Activated naive CD4-positive, alpha-beta T cell treated with Interleukin-2 at 50 U/mL for 16 hours (primary cell): ENCODE measurements at places on chromosomes 4 and X.
A peak's percentile ranks its signal among the peaks of the same experiment; 100 is the strongest.

DNA sequence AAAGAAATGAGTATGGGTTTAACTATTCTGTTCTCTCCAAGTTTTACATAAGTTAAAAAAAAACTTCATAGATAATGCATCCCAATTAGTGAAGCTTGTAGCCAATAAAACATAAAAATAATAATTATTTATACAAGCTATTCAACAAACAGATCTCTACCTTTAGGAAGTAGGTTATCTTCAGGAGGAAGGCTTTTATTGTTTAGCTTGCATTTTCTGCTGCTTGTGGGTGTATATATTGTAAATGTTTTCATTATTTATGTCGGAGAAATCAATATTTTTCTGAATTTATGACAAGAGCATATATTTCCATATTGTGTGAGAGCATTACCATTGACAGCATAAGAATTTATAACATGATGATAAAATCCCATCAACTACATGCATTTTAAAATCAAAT lies 208.3 kb downstream of the TRAM1L1 start:
- DNase-seq: no peak

GRCh38 chrX:154136627-154137161 lies 7.3 kb upstream of the OPN1LW start:
- DNase-seq: peak; percentile 72

GRCh38 chr4:153151535-153152455 lies 52.4 kb upstream of the TRIM2 start:
- peak; percentile 37 for DNase-seq

DNA sequence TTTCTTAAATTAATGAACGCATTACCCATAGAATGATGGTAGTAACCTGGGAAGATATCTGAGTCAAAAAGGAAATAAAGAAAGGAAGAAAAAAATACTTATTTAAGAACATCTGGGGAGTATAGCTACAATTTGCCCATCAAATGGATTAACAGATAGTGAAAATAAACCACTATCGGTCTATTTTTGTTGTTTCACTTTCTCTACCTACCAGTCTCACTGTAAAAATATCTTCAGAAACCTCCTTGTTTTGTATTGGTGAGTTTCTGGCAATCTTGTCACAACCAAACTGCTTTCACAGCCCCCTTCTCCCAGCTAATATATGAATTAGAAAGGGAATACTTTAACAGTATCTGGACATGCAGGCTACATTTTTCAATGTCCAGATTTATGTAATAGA lies 783.5 kb downstream of the STPG2 start:
- DNase-seq: no peak

DNA sequence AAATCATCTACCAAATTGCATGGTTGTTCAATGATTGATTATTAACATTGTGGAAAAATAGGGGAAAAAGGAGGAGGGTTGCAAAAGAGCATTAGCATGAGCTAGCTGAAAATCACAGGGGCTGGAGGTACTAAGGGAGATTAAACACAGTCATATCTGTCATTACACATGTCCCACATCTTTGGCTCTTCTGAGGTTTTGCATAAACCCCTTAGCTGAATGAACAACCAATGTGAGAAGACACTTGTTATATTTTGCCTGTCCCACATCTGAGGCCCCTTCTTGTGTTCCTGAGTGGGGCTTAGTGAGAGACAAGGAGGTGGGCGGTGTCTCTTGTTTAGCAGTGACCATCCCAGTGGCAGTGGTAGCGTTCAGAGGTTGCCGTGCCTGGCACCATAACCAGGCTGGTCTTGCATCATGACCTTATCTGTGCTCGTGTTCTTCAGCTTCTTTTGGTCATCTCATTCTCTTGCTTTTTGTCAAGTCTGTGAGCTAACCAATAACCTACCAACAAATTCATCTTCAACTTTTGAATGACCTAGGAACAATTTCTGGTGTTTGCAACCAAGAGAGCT lies 95.6 kb downstream of the MID1IP1 start:
- DNase-seq: no peak

GRCh38 chr4:3252831-3253641 lies 4.1 kb downstream of the MSANTD1 start:
- DNase-seq: no peak

DNA sequence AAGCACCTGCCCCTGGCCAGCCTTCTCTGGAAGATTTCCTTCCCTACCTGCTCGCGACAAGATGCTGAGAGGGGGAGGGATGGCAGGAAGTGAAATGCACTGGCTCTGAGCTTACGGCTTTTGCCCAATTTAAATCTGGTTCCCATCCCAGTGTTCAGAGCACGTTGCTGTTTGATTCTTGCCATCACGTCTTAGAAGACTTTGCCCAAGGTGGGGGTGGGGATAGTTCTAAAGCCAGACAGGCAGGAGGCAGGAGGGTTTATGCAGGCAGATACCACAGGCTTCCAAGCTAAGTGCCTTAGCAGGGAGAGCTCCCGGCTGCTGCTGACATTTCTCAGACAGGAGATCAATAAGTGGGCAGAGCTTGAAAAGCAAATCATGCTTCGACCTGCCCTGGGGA lies 393.9 kb downstream of the MID1IP1 start:
- no peak for DNase-seq

DNA sequence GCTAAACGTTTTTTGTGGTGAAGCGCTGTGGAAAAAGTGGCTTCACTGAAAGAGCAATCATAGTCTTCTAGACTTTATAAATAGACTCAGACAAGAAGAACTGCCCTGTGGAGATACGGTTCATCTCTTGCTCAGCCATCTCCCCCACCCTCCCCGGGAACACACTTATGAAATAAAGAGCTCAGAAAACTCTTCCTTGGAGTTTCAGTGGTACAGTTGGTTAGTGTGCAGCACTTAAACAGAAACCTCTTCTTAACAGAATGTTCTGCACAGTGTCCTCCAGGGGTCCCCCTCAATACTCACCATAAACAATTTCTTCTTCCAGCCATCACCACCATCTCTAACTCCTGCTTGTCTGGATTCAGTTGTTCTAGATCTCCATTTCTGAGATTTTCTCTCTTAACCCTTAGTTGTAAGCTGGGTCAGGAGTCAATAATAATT lies 313.0 kb downstream of the ARHGAP10 start:
- no peak for DNase-seq

GRCh38 chrX:47634871-47635575 lies 5.3 kb upstream of the CFP start:
- DNase-seq: peak; percentile 12

GRCh38 chr4:180152831-180153230 lies 2090.4 kb upstream of the TENM3 start:
- DNase-seq: no peak

- no peak for DNase-seq
These were observed 111.3 kb downstream of the GATB start for GRCh38 chr4:151649479-151649878.

GRCh38 chr4:126916049-126916625 lies 716.6 kb upstream of the INTU start:
- no peak for DNase-seq

- DNase-seq: no peak
These were observed 47.3 kb upstream of the TLR3 start for GRCh38 chr4:186021461-186022167.

- no peak for DNase-seq
These were observed 594.1 kb downstream of the GLUD2 start for GRCh38 chrX:121641560-121641959.

DNA sequence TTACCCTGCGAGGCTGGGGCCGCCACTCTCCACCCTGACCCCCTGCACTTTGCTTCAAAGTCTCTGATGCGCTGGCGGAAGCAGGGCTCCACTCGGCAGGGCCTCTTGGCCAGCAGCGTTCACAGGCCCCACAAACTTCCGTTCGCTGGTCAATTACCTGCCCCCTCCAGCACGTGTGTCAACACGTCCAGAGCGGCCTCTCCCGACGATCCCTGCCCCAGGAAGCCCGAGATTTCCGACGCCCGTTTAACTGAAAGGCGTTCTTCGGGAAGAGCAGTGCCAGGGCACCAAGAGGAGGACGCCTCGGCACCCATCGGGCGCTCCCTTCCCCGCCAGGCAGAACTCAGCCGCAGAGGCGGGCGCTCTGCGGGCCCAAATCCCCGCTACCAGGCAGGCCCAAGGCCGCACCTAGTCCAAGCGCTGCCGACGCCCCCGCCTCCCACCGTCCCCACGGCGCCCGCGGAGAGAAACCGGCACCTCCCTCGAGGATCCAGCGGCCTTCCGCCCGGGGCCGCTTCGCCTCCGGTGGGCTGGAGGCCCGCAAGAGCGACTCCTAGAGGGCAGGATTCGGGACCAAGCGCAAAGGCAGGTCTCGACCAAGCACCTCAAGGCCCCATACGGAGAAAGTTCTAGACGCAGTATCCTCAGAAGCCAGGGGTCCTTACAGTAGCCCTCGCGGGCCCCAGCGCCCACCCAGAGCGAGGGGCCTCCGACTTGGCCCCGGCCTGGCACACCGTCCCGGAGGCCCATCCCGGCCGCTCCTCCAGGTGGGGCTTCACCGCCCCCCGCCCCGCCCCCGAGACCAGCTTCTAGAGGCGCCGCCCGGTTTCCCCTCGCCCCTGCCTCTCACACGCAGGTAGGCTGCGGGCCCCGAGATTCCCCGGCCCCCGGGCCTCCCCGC lies 586 bp downstream of the BCAP31 start:
- peak; percentile 55 for DNase-seq
